ENCODE measurements at places on chromosomes 11 and 22. TPM values are rescaled to one million over a fixed set of nuclear protein-coding genes. Genes with fewer than 3 reads are reported as not detected.

ACTN3 gene
- total RNA-seq = not detected

DNA sequence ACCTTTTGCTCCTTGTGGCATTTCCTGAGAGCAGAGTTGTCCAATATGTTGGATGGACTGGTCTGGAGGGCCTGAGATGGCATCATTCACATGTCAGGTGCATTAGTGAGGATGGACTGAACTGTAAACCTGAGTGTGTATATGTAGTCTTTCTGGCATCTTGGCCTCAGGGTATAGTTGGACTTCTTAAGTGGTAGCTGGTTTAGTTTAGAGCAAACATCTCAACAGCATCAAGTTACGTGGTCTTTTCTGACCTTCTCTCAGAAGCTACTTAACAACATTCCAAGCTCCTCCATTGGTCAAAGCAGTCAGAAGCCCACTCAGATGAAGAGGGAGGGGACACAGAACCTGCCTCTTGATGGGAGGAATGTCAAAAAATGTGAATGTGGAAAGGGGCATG, 829.9 kb downstream of the METTL15 start:
- no peak for DNase-seq

- DNase-seq = no peak
Measured at GRCh38 chr11:63763496-63764339, 4.9 kb downstream of the ZFTA start.

GRCh38 chr11:128906185-128907050, 15.3 kb downstream of the KCNJ5 start:
- DNase-seq = no peak

GRCh38 chr11:72782081-72782920, 11.5 kb downstream of the STARD10 start:
- no peak for DNase-seq

GRCh38 chr11:35206616-35207015, 67.6 kb downstream of the CD44 start:
- DNase-seq = no peak
